ENCODE measurements at places on chromosomes 3 and 15.

DNA sequence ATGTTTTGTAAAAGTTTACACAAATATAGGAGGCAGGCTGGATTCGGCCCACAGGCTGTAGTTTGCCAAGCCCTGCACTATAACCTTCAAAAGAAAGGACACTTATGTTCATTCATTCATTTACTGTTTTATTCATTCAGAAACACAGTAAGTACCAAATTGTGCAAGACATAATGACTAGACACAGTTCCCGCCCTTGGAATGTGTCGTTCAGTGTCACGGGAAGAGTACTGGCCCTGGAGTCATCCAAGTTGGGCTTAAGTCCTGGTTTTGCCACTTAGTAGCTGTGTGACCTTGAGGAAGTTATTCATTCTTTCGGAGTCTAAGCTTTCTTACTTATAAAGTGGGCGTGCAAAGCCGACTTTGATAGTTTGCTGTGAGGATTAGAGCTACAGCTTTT, 22.0 kb downstream of the COLQ start:
- no peak for DNase-seq

DNA sequence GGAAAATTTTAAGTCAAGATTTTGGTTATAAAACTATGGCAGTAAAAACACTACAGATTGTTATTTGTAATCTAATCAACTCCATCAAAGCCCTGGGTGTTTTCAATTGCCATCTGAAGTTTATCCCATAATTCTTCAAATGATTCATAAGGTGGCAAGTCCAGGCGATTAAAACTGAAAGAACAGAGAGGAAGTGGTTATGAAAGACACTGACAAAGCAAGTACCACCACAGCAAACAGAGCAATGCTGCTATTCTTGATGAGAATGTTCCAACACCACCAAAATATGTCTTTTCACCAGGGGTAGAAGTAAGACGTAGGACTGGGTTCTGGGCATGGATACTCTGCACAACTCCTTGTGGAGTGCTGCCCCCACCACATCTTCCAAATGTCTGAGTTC, 86.9 kb upstream of the PRTG start:
- no peak for DNase-seq

DNA sequence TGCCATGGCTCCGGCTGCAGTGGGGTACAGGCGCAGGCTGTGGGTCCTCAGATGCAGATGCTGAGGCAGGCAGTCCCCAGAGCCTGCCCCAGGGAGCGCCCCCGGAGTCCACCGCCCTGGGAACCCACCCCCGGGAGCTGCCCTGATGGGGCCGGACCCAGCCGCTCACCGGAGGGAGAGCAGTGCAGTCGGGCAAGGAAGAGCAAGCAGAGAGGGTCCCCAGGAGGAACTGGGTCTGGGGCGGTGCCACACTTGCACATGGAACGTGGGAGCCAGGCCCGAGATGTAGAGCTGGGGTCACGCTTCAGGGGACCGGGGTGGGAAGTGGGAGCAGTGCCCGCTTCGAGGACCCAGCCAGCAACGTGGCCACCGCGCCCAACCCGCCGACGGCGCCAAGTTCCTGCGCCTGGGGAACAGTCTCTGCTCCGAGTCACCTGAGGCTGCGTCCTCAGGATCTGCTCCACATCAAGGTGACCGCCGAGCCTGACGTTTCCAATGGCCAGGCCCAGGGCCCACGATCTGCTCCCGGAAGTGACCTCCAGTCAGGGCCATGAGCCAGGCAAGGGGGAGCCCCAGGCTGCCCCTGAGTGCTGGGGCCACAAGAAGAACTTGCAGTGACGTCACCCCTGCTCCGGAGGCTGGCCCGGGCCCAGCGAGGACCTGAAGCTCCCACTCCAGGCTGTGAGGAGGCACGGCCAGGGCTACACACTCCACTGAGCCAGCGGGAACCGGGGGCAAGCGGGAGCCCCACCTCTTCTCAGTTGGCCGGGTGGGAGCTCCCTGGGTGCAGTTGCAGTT, 27.0 kb upstream of the TFG start:
- no peak for DNase-seq

GRCh38 chr3:118587847-118588246, 446.8 kb downstream of the IGSF11 start:
- DNase-seq = no peak

DNA sequence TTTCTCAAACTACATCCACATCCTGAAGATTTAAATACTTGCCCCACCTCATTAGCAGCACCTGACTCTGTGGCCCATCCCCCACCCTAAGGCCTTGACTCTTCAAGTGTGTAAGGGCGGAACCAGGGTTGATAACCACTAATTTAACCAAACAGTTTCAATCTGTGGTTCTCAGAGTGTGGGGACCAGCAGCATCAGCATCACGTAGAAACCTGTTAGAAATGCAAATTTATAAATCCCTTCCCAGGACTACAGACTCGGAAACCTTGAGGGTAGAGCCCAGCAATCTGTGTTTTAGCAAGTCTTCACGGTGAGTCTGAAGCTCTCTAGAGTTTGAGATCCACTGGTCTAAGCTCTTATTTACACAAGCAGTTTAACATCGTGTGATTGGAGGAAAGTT, 12.4 kb downstream of the GNB4 start:
- no peak for DNase-seq

DNA sequence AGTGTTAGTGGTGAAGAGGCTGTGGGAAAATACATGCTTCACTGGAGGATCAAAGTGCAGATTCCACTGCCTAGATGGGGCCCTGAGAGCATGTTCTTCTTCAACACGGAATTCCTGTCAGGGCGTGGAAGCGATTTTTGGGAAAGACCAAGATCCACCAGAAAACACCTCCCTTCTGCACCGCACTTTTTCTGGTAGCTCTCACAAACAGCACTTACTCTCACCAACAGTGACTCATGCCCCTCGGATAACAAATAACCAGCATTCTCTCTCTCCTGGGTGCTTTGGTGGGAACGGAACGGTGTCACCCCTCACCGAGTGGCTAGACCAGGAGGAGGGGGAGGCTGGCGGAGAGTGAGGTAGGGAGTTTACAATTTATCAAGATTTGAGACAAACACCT, 40.1 kb downstream of the ADAMTSL3 start:
- DNase-seq = no peak

- no peak for DNase-seq
Observed at GRCh38 chr3:193972832-193973231, 163.1 kb upstream of the HES1 start.

GRCh38 chr3:196638861-196639482, 522 bp upstream of the NRROS start:
- DNase-seq = no peak

GRCh38 chr3:171092467-171092911, 66.0 kb upstream of the SLC2A2 start:
- no peak for DNase-seq

- peak; percentile 78 for DNase-seq
Observed at GRCh38 chr3:58640700-58641372, 25.7 kb downstream of the FAM3D start.

GRCh38 chr3:14869917-14870782, 51.4 kb downstream of the FGD5 start:
- DNase-seq = peak; percentile 35

DNA sequence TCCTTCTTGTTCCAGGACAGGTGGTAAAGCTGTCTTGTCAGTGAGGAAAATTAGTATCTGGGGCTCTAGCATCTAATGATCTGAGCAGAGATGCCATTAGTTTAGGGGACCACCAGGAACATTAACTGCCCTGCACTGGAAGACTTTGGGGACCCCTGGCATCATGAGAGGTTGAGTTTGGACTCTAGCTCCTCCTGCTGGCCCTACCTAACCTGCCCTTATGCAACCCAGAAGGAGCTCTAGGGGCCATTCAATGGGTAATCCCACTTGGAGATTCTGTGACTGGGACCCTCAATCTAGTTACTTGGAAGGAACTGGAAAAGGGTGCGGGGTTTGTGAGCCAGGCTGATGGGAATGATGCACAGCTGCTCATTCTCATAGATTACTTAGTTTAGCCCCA, 451.0 kb downstream of the EPHB1 start:
- DNase-seq = no peak

All from Peyer's patch (tissue), 4 donors.